ENCODE measurements at places on chromosomes 12 and 14.

- DNase-seq, result no peak
These were observed 39.0 kb upstream of the ITPR2 start for GRCh38 chr12:26871985-26872384.

- DNase-seq, result no peak
These were observed 46.5 kb downstream of the FBXO34 start for GRCh38 chr14:55317542-55318306.

DNA sequence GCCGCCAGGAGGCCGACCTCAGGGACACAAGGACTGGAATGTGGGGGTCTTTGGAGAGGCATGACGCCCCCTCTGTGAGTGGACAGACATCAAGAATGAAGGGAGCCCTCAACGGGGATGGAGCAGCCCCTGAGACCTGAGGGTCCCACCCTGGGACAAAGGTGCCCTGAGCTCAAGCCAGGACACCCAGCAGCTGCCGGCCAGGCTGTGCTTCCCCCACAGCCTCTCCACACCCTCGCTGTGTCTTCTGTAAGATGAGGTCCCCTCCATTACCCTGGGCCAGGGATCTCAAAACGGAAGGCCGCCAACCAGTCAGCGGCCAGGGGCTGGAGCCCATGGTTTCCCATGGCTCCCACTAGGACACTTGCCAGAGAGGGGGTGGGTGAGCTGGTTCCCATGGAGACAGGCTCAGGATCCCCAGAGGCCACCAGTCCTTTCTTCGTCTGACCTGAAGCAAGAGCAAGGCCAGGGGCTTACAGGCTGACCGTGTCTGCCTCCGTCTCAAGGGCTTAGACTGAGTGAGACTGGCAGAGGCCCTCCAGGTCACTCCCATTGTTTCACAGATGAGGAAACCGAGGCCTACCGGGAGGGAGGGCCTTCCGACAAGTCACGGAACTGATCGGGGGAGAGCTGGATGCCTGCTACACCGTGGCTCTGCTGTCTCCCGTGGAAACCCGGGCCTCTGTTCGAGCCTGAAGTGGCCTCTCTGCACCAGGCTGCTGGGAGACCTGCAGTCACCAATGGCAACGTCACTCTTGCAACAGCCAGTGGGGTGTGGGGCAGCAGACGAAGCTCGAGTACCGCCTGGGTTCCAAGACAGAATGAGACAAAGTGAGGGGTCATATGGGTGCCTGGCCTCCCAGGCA lies 91.7 kb upstream of the DIO3 start:
- peak; percentile 10 for DNase-seq

- no peak for DNase-seq
These were observed 15.8 kb upstream of the TEX22 start for GRCh38 chr14:105382343-105383082.

GRCh38 chr14:38127356-38127755 lies 80.3 kb upstream of the SSTR1 start:
- DNase-seq, result no peak

DNA sequence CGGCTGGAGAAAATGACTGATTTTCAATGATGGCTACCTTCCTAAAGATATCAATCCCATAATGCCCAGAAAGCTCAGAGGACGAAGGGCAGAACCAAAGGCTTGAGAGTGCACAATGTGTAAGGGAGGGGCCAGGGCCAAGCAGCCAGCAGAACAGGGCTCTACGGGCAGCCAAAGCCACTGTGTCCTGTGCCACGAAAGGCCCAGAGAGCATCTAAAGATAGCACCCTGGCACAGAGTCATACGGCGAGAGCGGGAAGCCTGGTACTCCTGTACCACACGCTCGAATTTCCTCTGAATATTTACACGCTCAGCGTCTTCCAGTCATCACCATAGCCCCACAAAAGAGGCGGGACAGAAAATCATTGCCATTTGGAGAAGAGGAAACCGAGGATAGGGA lies 39.5 kb downstream of the PRMT8 start:
- no peak for DNase-seq

DNA sequence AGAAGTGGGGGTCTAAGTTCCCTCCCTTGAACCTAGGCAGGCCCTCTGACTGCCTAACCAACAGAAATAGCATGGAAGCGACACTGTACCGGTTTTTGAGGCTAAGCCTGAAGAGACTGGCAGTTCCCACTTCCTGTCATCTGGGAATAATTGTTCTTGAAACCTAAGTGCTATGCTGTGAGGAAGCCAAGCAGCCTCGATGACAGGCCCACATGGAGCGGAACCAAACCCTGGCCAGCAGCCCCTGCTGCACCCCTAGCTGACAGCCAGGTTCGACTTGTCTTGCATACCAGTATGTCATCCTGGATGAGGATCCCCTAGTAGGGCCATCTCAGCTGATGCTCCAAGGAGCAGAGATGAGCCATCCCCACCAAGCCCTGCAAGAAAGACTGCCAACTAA lies 6.4 kb upstream of the GPR68 start:
- no peak for DNase-seq

DNA sequence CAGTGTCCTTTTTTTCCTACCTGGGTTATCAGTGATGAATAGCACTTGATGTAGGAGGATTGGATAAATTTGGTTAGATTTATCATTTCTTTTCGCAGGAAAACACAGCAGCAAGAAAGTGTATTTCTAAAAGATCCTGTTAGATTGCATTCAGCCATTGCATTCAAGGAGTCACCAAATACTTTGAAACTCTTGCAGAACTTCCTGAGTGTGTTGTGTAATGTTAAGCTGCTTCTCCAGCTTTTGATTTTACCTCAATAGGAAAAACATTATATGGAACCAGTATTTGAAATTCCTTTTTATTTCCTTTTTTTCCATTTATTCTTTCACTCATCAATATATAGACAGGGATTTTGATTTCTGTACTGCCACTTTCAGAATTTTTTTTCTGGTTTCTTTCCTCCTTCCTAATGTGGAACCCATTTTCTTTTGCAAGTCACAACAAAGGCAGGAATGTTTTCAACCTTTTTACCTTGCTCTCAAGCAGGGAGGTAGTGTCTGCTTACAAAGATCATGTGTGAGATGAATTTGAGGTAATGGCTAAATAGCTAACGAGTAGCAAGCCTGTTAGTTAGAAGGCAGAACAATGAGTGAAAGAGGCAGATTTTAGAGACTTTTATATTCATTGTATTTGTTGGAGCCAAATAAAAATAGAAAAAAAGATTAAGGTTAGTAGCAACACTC lies 56.2 kb downstream of the PPHLN1 start:
- no peak for DNase-seq

DNA sequence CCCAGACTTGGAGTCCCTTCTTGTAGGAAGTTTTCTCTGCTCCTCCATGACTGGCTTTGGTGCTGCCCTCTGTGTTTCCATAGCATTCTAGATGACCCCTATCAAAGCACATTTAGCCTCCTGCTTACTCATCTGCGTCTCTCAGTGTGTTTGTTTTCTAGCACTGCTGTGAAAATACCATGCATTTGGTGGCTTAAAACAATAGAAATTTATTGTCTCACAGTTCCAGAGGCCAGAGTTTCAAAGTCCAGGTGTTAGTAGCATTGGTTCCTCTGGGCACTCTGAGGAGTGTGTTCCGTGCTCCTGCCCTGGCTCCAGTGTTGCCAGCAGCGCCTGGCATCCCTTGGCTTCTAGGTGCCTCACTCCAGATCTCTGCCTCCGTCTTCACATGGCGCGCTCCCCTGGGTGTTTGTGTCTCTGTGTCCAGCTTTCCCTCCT lies 86.1 kb downstream of the CACNA1C start:
- DNase-seq, result no peak

DNA sequence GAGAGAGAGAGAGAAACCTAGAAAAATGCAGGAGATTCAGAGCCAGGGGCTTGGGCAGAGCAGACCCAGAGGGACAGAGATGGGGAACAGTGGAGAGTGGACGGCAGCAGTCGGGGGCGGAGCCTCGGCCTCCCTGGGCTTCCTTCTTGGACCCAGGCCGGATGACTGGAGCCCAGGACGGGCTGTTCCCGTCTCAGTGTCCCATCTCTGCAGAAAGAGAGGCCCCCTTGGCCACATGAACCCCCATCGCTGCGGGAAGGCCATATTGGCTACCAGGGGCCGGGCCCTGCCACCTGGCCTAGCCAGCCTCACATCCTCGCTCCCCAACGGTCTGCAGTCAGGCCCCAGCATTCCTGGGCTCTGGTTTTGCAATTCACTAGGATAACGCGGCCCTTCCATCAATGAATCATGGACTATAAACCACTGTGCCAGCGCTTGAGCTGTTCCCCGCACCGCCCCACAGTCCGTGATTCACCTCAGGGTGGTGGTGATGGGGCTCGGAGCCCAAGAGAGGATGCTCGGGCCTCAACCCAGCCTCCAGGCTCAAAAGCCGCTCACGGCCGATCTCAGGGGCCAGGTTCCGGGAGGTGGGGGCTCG lies 116.5 kb downstream of the RFLNA start:
- no peak for DNase-seq

DNA sequence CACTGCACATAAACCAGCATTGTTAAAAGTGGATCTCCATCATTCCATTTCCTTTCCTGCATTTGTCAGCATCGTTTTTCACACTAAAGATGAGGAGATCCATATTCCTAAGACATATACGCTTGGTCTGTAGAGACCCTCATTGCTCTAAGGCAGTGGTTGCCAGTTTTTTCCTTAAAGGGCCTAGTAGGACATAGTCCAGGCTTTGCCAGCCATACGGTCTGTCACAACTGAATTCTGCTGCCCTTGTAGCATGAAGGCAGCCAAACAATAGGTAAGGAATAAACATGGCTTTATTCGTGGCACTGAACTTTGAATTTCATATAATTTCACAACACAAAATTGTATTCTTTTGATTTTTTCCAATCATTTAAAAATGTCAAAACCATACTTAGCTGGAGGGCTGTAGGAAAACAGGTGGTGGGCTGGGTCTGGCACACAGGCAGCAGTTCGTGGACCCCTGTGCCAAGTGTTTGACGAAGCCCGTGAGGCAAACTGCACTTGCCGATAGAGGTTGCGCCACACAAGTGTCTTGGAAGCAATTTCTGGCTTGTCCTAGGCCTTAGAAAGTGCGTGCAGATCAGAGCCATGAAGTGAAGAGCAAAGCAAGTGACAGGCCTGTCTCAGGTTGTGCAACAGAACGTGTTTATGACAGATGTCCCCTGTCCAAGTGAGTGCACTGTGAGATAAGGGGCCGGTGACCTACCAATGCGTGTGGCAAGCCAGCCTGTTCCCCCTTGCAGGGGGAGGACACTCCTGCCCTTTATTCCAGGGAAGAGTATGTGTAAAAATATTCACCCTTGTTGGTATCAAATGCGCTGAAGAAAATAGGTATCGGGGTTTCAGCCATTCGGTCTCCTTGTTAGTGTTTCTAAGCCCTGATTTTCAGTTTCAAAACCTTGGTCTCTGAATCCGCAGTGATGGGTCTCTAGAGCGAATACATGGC lies 916 bp upstream of the CHPT1 start:
- DNase-seq, result no peak

DNA sequence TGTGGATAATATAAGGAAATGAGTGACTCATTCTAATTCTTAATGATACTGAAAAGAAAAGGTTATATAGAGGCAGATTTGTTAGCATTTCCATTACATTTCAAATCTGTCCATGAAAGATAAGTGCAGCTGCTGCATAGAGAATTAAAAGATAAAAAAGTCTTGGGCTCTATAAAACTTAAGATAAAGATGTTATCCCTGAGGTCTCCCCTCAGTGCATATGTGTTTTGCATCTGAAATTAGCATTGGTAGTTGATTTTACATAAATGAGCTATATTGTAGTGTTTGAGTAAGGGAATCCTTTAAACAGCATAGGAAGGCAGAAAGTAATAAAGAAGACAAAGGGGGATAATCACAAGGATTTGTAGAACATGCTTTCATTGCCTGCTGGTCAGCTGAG lies 206.2 kb downstream of the FSCB start:
- no peak for DNase-seq

- DNase-seq, result no peak
These were observed 56.5 kb upstream of the BCAT1 start for GRCh38 chr12:25005376-25005775.

DNA sequence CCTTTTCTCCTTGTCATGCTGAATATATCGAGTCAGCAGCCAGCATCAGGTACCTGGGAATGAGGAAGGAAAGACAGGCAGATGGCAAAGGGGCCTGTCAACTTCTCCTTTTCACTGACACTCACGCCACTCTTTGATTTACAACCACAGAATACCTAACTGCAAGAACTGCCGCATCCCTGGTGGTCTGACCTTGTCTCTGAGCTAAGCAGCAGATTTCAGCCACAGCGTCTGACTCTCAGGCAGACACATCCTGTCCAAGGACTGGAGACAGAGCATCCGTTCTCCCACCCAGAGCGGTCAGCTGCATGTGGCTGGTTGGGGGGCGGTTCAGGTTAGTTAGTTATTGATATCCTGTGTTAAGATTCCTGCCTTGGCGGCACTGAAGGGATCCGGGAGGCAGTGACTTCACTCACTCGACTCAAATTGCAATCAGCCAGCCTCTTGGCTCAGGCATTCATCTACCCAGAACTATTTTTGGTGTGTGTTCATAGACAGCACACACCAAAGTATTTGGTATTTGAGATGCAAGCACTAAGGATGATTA lies 11.2 kb upstream of the MAP1LC3B2 start:
- DNase-seq, result no peak

DNA sequence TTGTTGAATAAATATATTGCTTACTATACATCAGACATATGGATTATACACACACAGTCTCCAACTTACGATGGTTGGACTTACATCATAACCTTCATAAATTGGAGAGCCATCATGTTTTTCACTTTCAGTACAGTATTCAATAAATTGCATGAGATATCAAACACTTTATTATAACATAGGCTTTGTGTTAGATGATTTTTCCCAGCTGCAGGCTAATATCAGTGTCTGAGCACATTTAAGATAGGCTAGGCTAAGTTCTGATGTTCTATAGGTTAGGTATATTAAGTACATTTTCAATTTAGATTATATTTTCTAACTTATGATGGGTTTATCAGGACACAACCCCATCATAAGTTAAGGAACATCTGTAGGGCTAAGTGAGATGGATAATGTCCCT lies 17.9 kb upstream of the KRR1 start:
- no peak for DNase-seq

DNA sequence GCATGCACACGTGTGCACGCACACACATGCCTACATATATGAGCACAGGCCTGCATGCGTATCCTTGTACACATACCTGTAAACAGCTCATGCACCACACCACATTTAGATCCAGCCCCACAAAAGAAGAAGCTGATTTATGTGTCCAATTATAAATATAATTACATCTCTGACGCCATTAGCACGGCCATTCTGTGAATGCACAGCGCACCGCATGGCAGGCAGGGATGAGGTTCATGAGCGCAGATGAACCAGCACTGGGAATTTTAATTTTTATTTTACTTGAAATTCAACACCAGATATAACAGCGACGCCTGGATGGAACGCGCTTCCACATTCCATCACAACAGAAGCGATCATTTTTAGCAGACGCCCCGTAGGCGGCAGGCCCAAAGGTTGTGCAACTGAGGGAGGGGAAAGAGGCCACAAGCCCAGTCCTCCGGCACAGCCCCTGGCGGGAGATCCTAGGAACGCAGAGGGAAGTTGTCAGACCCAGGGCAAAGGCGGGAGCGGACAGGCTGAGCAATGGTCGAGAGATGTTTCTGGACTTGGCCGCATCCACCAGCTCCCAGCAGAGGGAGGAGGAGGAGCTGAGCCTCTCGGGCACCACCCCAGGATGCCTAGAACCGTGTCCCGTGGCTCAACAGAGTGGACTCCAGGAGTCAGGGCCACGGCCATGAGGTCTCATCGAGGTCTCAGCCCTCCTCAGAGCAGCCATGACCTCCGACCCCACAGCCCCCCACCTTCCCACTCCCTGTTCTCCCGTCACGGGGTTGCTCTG lies 37.9 kb upstream of the GALNT9 start:
- peak; percentile 31 for DNase-seq

Measured in omental fat pad (tissue), 4 donors.